Choroid plexus epithelial cell (primary cell): ENCODE measurements at places on chromosomes 2 and 18.
A peak's percentile ranks its signal among the peaks of the same experiment; 100 is the strongest.

- DNase-seq = no peak
Measured at GRCh38 chr2:141728142-141728541, 402.7 kb downstream of the LRP1B start.

DNA sequence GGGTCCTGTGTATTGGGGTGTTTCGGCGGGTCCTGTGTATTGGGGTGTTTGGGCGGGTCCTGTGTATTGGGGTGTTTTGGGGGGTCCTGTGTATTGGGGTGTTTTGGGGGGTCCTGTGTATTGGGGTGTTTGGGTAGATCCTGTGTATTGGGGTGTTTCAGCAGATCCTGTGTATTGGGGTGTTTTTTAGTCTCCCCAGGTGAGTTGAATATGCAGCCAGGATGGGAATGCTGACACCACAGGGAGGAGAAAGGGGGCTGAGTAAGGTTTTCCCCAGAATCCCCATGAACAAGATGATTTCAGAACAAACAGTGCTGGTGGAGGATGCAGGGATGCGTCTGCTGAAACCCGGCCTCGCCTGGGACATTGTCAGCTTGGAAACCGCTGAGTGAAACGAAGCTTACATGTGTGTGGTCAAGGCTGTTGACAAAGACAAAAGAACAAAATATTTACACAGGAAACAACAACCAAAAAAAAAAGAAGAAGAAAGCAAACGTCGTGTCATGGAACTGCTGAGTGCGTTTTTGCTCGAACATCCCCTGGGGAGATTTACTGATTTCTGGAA, 88.5 kb upstream of the ODC1 start:
- no peak for DNase-seq

DNA sequence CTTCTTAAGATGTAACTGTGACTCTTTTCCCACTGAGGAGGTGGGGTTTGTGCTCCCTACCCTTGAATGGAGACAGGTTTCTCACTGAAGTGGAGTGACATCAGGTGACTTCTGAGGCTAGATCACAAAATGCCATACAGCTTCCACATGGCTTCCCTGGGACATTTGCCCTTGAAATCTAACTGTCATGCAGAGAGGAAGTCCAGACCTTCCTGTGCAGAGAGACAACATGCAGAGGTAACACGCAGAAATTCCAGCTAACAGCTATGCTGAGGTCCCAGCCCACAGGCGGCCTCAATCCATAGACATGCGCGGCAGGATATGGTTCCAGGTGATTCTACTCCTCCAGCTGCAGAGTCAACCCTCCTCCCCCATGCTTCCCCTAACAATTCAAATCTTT, 119.0 kb downstream of the TRIB2 start:
- DNase-seq = no peak

DNA sequence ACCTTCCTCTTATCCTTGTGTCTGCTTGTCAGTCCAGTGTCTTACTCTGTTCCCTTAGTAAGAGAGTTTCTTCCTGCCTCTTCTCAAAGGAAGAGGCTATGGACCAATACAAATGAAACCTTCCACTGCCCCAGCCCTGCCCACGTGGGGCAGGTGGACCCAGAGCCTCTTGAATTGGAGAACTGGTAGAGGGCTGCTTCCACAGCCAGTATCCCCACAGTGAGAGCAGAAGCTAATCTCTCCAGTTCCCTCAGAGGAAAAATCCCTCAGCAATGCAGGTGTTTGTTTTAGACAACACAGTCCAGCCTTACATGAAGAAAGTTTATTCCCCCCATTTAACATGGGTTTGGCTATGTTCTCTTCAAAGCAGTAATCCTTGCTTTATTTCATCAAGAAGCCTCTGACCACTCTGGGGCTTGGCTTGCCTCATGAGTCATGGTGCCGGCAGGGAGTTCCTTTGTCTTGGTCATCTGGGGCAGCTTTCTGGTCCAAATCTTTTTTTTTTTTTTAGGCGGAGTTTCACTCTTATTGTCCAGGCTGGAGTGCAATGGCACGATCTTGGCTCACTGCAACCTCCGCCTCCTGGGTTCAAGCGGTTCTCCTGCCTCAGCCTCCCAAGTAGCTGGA, 6.5 kb upstream of the CYBRD1 start:
- DNase-seq = peak; percentile 78

DNA sequence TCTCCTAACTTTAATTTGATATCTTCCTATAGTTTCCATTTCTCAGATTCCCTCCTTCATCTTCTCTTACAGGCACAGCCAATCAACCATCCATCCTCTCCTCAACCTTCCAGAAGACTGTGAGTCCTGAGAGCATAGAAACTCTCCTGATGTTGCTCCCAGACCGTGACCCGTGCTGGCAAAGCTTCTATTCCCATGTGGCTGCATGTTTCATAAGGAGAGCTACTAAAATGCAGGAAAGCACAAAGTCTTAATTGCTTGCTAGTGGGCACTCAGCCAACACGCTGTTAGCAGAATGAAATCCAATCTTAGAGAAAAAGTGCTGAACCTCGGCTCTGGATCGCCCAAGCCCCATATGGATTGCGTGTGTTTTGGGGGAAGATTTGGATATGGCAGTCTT, 1244.7 kb upstream of the ZEB2 start:
- DNase-seq = no peak

DNA sequence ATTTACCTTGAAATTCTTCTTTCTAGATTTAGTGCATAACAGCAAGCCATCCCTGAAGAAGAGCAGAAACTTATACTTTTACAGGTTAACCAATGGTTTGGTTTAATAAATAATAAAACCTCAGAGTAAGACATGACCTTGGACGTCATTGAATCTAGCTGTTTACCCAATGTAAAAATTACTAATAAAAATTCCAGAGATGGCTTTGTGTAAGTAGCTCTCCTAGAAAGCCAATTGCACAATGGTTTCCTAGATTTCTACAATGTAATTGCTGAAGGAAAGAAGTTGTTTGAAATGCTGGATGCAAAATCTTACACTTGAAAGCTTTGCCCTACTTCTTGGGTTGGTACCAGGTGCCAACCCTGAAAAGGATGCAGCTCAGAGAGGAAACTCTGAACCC, 1.5 kb downstream of the XDH start:
- peak; percentile 70 for DNase-seq

DNA sequence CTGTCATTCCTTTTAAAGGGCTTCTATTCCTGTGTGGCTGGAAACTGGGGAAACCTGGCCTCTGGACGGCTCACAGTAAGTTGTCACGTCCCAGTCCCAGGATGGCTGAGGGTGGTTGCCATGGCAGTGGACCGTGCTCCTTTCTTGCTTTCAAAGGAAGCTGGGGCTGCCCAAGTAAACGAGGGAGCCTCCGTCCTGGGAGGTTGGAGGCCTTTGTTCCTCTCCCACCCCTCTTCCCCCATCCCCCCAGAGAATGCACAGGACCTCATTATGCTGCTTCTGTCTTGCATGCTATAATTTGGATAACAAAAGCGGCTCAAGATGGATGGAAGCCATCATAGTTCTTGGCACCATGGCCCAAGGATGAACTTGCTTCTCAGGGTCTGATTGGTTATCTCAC, 325.5 kb upstream of the HS6ST1 start:
- DNase-seq = no peak

DNA sequence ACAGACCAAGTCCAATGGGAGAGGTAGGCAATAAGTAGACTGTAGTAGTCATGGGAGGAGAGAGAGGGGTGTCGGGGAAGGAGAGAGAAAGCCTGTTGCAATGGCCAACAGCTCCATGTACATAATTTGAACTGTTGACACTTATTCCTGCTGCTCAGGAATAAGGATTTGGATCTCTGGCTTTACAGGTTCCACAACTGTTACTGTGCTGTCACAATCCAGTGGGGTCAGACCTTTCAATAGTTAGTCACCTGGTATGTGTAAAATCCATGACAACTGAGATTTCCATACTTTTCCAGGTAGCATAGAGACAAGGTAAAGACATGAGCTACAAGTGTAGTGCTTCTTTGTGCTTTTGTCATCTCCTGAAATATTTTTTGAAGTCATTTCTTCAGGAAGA, 47.5 kb upstream of the RIOK3 start:
- no peak for DNase-seq

- no peak for DNase-seq
Measured at GRCh38 chr2:195238826-195239225, 418.2 kb upstream of the SLC39A10 start.

- DNase-seq = peak; percentile 76
Measured at GRCh38 chr18:26792661-26793060, 72.8 kb downstream of the AQP4 start.

- DNase-seq = no peak
Measured at GRCh38 chr2:167336213-167336612, 447.9 kb downstream of the XIRP2 start.

- no peak for DNase-seq
Measured at GRCh38 chr2:84301717-84302116, 157.4 kb downstream of the SUCLG1 start.

DNA sequence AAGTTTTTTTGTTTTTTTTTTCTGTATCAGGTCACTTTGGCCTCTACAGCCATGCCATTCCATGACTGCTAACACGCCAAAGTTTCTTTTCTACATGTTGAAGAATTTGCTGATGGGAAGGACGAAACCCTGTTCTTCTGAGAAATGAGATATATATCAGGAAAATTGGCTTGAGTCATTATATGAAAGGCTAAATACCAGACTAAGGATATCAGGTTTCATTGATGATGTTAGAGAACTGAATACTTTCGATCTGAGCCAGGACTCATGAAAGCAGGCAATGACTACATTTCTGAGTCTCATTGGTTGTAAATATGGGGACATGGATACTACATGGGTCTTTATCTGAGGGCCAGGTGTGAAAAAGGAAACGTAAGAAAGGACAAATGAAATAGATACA, 181.4 kb downstream of the OSR1 start:
- DNase-seq = peak; percentile 87

- DNase-seq = no peak
Measured at GRCh38 chr2:10545556-10545955, 97.4 kb upstream of the ODC1 start.

GRCh38 chr2:105756435-105756834, 11.7 kb downstream of the NCK2 start:
- no peak for DNase-seq

GRCh38 chr2:219961947-219962498, 334.6 kb downstream of the SLC4A3 start:
- DNase-seq = no peak

DNA sequence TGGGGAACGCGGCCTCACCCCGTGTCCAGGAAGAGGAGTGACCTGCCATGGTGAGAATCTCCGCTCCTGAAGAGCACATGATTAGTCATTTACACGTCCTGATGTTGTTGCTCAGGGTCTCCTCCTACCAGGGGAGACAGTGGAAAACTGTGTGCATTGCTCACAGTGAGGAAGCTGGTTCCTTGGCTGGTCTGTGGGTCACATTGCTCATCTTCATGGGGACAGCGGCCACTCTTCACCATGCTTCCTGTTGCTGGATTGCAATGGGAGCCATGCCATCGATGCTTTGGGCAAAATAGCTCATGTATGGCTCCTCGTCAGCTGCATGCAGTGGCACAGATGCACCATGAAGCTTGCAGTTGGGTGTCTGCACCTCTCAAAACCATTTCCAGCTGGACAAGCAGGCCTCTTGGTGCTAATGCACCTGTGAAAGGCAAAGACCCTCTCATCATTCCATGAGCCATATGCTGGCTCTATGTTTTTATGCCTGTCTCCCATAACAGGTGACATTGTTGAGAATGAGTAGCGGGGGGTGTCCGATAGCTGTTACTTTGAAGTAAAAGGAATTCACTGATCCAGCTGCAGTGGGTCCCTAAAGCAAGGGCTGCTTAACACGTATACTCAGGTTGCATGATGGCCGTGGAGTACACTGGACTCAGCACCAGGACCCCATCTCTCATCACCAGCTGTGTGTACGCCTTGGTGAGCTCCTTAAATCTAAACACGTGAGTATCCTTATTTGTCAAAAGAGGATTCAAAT, 135.0 kb upstream of the ALKAL2 start:
- no peak for DNase-seq

- DNase-seq = no peak
Measured at GRCh38 chr2:69031466-69031865, 18.5 kb downstream of the ANTXR1 start.

GRCh38 chr2:88628571-88628939, 1.3 kb upstream of the EIF2AK3 start:
- DNase-seq = no peak

- no peak for DNase-seq
Measured at GRCh38 chr2:221567231-221567760, 4.8 kb downstream of the EPHA4 start.

DNA sequence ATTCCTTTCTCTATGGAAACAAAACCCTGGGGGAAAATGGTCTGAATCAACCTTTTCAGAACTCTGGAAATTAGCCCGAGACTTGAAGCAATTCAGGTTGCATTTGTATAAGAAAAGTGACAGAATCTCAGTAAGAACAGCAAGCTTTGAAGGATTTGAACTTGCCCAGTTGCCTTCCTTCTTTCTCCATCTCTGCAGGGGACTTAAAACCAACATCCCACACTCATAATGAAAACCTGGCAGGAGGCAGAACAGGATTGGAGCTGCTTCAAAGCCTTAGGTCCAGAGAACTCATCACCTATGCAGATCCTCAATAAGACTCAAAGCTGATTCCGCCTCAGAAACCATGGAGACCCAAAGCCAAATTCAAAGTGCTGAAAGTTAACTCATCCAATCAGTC, 790.5 kb upstream of the ID2 start:
- DNase-seq = no peak

- peak; percentile 18 for DNase-seq
Measured at GRCh38 chr2:122072666-122073065, 317.2 kb downstream of the TSN start.

- no peak for DNase-seq
Measured at GRCh38 chr18:50313031-50313607, 25.6 kb upstream of the CXXC1 start.

GRCh38 chr2:45741161-45741850, 89.8 kb downstream of the PRKCE start:
- DNase-seq = no peak

DNA sequence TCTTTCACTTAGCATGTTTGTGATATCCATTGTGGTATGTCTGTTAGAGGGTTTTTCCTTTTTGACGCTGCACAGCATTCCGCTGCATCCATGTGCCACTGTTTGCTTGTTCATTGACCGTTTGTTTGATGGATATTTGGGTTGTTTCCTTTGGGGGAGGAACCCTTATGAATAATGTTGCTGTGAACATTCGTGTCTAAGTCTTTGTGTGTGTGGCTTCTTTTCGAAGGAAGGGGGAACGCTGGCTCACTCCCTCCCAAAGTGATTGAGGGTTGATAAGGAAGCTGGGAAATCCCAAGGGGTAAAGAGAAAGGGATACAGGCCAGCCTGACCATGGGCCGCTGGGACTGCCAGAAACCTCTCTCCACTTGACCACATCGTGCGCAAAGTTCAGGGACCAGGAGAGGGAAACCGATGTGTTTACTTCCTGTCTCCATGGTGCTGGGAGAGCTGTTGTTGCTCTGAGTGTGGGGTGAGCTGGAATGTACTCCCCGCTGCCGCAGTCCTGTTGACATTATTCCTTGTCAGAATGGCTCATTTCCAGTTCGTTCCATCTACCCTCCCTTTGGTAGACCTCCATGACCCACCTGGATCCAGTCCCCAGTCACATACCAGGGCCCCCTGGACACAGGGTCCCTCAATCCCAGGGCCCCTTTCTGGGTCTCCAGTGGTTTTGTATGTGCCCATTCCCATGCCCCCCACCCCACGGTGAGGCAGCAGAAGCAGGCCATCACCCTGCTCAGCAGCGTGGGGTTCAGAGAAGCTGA, 39.6 kb downstream of the HS1BP3 start:
- DNase-seq = peak; percentile 99
